Stimulated activated CD8-positive, alpha-beta memory T cell treated with anti-CD3 and anti-CD28 coated beads, Interleukin-4, amount 100 ng/mL, for 4 hours (primary cell): ENCODE measurements at places on chromosomes 6 and 20.

GRCh38 chr6:112087136-112087911, at the start of the genes FAM229B and TUBE1:
TSS of gene FAM229B (plus strand) at chr6:112087591. CDS start at chr6:112099284, 11,693 bp downstream.
TSS of gene TUBE1 (minus strand) at chr6:112087482. CDS start at chr6:112087434, 48 bp downstream.
- peak; percentile 74 for DNase-seq

DNA sequence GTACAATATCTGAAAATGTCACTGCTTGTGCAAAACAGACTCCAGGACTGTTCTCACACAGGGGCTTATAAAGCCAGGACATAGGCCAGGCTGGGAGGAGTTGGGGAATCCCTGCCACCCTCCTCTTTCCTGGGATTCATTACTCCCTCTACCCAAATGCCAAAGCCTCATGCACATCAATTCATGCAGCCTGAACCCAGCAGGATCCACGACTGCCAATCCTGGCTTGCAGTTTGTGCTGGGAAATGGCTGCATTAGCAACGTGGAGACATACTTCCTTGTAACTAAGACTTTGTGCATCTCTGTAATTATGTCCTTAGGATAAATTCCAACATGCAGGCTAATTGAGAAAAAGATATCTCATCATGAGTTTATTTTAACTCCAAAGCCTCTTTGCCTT, 143.8 kb downstream of the SYCP2 start:
- DNase-seq, result no peak

DNA sequence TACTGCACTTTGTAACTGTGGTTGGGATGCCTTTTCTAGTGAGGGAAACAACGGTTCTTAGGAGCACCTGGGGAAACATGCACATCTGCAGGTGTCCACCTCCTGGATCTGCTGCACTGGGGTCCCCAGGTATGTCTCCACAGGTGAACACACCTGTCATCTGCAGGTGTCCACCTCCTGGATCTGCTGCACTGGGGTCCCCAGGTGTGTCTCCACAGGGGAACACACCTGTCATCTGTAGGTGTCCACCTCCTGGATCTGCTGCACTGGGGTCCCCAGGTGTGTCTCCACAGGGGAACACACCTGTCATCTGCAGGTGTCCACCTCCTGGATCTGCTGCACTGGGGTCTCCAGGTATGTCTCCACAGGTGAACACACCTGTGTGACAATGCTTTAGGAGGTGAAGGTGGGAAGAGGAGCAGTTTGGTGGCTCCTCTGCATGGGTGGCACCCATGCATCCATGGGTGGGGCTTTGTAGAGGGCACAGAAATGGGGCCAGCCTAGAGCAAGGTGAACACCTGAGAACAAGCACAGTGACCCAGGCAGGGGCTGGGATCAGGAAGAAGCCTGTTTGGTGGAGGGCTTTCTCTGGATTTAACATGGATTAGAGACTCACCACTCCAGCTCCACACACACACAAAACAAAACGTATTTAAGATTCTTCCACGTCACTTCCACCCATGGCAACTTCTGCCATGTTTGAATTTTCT, 206.0 kb upstream of the CDH4 start:
- no peak for DNase-seq

- DNase-seq, result no peak
These were observed 612.3 kb downstream of the UTRN start for GRCh38 chr6:144897441-144897921.

GRCh38 chr6:147204843-147205311, 660 bp downstream of the STXBP5 start:
- no peak for DNase-seq

GRCh38 chr6:54981276-54981609, 134.7 kb downstream of the FAM83B start:
- DNase-seq, result no peak

DNA sequence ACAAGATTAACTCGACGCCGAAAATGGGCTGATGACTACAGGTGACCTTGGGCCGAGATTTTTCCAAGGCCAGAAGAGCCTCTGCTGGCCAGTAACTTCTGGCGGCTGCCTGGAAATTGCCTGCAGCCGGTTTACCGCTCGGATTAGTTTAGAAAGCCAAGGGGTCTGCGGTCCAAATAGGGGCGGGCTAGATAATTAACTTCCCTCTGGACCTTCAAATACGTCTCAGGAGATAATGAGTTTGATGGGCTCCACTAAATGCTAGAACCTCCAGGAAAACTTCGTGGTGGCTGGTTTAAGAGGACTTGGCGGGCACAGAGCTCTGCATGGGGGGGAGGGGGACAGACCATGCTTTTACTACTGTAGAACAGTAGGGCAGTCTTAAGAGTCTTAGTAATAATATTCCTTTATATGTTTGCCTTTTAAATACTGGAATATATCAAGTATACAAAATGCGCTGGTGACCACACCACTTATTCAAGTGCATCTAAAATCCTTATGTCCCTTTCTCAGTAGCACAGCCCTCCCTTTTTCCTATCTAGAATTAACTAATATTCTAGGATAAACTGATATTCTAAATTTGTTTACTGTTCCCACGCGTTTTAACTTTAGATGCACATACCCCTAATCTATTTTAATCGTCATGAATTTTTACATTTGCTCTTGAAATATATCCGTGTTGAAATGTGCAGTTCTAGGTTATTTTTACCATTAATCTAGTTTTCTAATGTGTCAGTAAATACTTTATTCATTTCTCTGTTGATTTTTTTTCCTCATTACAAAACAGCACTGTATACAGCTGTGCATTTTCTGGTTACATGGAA, 107.5 kb upstream of the PRSS16 start:
- no peak for DNase-seq

DNA sequence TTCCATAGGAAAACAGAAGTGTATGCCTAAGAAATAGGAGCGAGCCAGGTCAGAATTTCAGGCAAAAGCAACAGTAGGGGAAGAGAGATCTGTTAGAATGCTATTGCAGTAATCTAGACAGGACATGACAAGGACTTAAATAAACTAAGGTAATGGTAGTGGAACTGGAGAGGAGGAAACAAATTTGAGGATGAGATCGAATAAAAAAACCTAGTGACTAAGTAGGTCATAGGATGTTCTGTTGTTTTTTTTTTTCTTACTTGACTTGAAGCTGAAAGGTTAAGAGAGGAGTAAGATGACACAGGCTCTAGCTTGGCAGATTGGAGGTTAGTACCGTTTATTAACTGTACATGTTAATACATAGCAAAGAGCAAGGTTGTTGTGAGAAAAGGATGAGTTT, 28.6 kb downstream of the ORC3 start:
- no peak for DNase-seq

- DNase-seq, result no peak
These were observed 249.7 kb upstream of the SYNCRIP start for GRCh38 chr6:85892346-85892745.

DNA sequence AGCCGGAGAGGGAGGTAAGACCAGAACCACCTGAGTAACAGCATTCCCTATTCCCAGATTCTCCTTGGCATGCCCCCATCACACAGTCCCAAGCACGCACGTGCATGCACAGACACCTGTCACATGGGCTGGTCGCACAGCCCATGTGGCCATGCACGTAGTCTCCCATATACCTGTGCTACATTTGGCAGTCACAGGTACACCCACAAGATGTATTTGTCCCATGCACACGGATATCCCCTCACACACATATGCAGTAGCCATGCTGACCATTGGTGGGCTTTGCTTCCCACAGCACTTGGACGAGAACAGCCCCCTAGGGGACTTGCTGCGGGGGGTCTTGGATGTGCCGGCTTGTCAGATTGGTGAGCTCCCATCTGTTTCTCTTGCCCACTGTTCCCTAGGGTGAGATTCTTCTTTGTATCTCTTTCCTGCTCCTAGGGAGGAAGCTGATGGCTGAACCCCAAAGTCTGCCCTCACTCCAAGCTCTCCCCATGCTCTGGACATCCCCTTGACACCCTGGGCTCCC, 31.9 kb downstream of the PLCG1 start:
- DNase-seq, result no peak

- DNase-seq, result no peak
These were observed 40.3 kb upstream of the PRND start for GRCh38 chr20:4681401-4681800.

DNA sequence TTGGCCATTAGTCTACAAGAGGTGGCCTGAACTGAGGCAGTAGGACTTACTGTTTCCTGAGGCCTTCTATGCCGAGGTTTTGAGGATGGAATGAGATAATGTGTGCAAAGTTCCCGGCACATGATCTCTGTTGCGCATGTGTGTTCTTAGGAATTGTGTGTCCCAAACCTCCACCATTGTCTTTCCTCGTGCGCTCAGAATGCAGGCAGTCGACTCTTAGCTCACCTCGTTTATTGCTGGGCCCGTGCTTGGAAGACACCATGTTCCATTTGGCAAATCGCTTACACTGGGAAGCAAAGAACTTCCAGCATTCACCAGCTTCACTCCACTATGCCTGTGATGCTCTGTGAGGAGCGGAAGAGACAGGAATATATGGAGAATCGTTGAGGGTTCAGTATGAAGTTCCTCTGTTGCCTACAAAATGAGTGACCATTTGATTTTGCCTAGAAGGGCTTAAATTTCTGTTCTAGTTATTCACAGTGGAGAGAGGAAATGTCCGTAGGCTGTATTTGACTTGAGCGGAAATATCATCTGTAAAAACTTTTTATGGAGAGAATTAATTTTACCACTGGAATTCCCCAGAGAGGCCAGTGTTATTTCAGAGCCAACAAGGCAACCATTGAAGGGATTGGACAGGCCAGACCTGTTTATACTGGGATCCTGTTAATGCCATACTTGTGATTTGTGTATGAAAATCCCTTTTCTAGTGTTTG, 75.7 kb upstream of the CLDN20 start:
- DNase-seq, result no peak

GRCh38 chr6:161369339-161369738, 95.5 kb upstream of the AGPAT4 start:
- no peak for DNase-seq

DNA sequence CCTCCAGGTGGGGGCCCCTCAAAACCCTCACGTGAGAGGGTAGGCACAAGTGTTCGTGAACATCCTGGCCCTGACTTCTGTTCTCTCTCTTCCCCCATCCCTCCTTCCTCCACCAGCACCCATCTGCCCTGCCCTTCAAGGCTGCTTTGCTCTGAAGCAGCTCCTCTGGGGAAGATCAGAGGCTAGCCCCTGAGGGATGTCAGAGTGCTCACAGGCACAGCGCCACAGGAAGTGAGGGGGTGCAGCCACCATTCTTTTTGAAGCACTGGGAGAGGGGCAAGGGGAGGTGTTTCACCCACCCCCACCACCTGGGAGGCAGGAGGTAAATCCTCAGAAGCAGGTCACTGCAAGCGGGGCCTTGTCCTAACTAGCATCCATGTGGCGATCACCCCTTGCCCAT, 11.4 kb downstream of the MOCS1 start:
- DNase-seq, result no peak

DNA sequence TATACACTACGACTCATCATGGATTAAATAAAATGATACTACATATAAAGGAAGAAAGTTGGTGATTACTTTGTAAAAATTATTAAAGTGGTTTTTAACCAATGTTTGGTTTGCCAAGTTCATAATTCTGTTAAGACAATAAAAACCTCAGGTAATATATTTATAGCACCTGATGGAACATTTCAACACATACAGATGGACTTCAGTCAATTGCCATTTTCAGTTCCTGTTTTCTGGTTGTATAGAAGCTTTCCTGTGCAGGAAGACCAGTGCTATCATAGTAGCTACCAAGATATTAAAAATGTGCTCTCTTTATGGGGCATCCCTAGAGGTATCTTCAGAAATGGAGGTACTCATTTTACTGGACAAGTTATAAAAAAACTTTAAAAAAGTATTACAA, 1686.4 kb downstream of the GRIK2 start:
- no peak for DNase-seq

DNA sequence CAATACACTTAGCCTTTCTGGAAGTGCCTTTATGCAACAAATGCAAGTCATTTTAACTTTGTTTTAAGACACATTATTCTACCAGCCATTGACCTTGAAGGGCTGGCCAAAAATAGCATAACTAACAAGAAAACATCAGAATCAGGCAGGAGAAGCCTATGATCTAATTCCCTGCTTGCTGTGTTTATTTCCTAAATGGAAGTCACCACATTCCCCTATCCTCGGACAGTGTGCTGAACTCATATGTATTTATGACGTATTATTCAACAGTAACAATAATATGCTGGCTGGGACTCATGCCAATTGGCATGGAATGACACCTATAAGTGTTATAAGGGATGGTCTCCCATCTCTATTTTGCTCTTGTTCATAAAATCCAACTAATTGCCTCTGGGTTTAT, 140.7 kb downstream of the MAP3K7 start:
- DNase-seq, result no peak

DNA sequence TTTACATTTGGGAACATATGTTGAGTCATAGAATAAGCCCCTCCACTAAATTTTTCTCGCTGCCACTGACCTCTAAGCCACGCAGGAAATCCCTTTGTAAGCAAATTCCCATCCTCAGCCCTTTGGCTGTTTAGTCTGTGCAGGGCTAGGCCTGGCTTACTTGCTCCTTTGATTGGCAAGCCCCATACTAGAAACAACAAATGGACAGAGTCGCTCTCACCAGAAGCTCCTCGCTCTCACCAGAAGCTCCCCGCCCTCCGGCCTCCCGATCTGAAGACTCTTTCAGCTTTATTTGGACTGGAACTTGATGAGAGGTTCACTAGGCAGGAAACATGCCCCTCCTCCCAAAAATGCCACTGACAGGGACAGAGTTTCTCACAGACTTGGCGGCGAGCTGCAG, 149.2 kb upstream of the EXOC2 start:
- no peak for DNase-seq

DNA sequence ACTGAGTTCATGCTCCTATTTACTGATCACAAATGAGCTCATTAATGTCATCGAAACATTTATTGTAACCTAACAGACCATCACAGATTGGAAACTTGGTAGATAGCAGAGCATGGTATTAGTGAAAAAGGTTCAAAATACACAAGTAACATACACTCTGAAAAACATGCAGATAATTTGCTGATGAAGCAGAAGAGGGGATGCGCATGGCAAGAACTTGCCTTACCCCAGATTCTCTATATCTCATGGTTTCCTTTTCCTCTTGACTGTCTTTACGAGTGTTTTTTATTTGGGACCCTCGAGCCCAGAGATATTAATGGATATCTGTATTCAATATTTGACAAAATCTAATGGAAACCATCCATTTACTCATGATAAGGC, 37.6 kb downstream of the QRSL1 start:
- no peak for DNase-seq
